ENCODE measurements at places on chromosomes 4 and X. TPM values are rescaled to one million over a fixed set of nuclear protein-coding genes. Genes with fewer than 3 reads are reported as not detected.

PAGE2B gene
- polyA plus RNA-seq, result not detected

CYP4V2 gene
- polyA plus RNA-seq, result 17.3 TPM

PSMD10 gene
- 15.5 TPM for polyA plus RNA-seq

CLDN34 gene
- polyA plus RNA-seq, result not detected

CT45A10 gene
- not detected for polyA plus RNA-seq

SSX2B gene
- not detected for polyA plus RNA-seq

QRFPR gene
- polyA plus RNA-seq, result 0.57 TPM

DNA sequence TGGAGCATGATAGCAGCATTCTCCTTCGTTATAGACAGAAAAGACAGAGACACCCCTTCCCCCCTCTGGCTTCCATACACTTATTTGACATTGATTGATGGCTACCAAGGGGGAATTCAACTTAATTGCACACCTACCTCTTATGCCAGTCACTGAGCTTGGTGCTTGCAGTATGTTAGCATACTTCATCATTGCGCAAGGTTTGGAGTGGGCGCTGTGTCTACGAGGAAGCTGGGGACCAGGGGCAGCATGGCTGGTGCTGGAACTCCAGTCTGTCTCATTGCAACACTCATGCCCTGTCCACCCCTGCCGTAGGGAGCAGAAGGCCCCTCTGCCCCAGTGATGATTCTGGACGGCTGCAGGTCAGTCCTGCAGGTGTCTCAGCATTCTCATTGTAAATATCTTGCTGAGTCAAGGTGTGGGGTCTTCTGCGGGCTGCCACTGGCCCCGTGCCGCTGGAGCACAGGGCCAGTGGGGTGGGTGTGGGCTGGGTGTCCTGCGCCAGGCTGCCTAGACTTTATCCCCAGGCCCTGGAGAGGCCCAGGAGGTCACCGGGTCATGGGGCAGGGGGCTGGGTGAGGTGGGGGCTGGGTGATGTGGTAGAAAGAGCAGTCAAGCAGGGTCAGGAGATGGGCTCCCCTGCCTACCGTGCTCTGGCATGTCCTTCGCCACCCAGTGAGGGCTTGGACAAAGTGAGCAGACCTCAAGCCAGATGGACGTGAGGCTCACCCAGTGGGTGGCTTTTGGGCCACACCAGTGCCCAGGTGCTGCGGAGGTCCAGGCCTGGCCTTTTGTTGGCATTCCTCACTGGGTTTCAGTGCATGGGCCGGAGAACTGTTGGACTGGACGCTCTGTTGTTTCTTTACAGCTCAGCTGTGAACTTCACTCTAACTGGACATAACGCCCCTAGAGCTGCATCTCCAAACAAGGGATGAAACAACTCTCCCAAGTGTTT is 85.5 kb downstream of the PSAPL1 start:
- DNase-seq, result no peak

GRCh38 chr4:3862640-3863420 is 96.6 kb downstream of the ADRA2C start:
- DNase-seq, result peak; percentile 44

- no peak for DNase-seq
These were observed 32.8 kb upstream of the LSM6 start for GRCh38 chr4:146142768-146143167.

- no peak for DNase-seq
These were observed 115.2 kb downstream of the ENPP6 start for GRCh38 chr4:184102488-184102887.

DNA sequence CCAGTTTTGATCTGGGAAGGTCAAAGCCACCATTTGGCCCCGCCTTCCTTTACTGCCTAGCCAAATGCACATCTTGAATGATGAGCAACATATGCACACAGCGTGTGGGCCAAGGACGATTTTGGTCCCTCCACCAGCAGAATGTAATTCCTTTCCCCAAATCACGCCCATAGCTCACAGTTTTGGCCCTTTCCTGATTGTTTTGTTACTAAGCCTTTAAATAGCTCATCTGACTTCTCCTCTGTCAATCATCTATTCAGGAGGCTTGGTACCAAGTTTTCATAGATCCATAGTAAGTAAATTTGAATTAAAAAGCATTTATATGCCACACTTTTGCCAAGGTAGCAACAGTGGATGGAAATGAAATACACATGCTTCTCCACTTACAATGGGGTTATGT is 123.3 kb downstream of the NFKB1 start:
- no peak for DNase-seq

DNA sequence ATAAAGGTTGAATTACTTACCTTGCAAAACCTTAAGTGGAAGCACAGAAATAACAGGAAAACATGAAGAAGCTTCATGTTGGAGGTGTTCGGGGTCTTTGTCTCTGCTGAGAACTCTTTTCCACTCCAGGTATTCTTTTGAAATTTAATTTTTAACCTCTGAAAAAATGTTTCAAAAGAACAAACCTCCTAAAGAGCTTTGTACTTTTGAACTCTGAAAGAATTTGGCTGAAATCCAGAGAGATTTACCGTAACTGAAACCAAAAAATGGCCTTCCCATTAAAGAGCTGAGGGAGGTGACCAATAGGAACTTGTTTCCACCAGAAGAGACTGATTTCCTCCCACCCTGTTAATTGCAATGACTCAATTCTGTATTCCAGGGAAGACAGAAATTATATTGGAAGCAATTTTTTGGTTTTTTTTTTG is at the start of gene CFI:
TSS of gene CFI (minus strand) at position 105 of the 425 bp plus-strand sequence. CDS start at position 77, 28 bp downstream.
- no peak for DNase-seq

Data from heart left ventricle (tissue), 16 donors.